Activated CD4-positive, alpha-beta T cell treated with anti-CD3 and anti-CD28 coated beads for 36 hours (primary cell): ENCODE measurements at places on chromosomes 2 and 18. TPM values are rescaled to one million over a fixed set of nuclear protein-coding genes. Genes with fewer than 3 reads are reported as not detected.

GRCh38 chr2:123434546-123435395, 590.3 kb upstream of the CNTNAP5 start:
- DNase-seq = no peak

DNA sequence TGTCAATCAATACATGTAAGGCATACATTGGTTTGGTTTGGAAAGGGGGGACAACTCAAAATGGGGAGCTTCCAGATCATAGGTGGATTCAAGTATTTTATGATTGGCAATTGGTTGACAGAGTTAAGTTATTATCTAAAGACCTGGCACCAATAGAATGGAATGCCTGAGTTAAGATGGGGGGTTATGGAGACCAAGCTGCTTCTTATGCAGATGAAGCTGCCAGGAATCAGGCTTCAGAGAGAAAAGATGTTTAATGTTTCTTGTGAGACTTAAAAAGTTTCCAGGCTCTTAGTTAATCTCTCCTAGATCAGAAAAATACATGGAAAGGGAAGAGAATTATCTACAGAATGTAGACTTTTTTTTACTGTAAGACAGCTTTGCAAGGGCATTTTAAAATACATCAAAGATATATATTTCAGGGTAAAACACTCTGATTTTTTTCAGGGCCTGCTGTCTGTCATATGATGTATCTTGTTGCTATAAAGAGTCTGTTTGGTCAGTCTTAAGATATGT, 1343.2 kb upstream of the LRRTM1 start:
- no peak for DNase-seq

OSR1 gene
- not detected for total RNA-seq

CD8A gene
- 1.1 TPM for total RNA-seq
